Esophagus squamous epithelium (tissue), 5 donors: ENCODE measurements at places on chromosomes 7 and 10.

- DNase-seq = no peak
Measured at GRCh38 chr10:118439824-118440223, 97.7 kb upstream of the FAM204A start.

GRCh38 chr7:12158334-12159060, 52.6 kb upstream of the TMEM106B start:
- DNase-seq = no peak

DNA sequence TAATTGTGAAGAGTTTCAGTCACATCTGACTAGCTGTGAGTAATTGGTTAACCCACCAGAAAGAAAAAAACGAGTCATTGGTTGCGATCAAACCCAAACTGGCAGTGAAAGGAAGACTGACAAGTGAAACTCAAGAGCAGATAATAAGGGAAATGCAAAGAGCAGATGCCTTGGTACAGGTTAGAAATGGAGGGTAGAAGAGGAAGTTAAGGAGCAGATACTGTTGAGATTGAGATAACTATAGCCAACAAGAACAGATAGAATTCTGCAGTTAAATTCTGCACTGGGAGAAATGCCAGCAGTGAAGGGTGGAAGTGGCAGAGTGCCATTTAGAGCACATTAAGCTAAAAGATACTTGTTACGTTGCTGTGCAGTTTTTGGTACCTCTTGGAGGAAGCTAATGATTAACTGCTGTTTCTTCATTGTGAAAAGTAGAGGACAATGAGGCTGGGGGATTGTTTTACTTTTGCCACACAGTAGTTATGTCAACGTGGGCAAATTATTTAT, 65.8 kb downstream of the CDK13 start:
- no peak for DNase-seq

DNA sequence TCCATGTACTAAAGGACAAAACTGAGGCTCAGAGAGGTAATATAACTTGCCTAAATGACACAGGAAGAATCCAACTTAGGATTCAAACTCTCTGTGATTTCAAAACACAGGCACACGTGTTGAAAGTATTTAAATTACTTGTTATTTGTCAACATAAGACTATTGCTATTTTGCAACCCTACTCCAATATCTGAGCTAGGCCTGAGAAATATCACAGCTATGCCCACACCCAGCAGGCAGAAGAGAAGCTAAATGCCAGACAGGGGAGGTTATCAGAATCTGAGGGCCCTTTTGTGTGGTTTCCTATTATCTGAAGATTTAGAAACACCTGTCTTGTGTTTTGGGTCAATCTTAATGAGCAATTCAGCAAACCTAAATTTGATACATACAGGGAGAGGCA, 204.3 kb downstream of the ANK3 start:
- no peak for DNase-seq

DNA sequence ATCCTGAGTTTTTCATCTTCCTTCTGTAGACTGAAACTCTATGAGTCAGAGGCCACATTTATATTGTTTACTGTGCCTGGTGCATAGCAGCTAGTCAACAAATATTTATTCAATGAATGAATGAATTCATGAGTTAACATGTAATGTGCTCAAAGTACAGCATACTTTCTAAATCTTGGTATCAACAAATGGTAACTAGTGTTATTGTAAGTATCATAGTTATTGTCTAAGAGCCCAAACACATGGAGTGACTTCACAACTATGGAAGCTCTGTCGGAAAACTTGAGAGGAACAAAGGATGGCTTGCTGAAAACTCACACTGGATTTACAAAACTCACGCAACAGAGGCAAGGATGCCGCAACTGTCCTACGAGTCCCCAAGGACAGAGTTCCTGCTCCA, 35.9 kb downstream of the DENND2A start:
- no peak for DNase-seq

GRCh38 chr10:30985512-30985911, 46.2 kb downstream of the ZNF438 start:
- no peak for DNase-seq
